ENCODE measurements at places on chromosomes 5 and 9.

DNA sequence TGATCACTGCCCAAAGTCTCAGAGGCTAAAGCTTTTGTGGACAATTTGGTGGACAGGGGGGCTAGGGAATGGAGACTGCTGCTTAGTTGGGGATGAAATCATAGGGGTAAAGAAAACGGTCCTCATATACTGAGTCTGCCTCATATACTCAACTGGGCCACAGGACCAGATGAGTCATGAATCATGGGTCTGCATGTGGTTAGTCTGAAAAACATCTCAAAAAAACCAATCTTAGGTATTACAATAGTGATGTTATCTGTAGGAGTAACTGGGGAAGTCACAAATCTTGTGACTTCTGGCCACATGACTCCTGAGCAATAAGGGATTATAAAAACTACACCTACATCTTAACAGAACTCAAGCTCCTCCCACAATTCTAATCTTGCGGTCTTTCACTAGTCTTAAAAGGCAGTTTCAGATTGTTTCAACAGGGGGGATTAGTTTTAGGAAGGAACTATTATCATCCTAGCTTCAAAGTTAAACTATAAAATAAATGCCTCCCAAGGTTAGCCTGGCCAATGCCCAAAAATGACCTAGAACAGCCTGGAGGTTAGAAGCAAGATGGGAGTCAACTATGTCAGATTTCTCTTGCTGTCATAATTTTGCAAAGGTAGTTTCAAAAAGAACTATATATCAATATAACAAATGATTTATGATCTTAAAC is 17.5 kb downstream of the TMEM161B start:
- no peak for DNase-seq

- no peak for DNase-seq
Observed at GRCh38 chr9:122113574-122113973, 20.5 kb upstream of the TTLL11 start.

DNA sequence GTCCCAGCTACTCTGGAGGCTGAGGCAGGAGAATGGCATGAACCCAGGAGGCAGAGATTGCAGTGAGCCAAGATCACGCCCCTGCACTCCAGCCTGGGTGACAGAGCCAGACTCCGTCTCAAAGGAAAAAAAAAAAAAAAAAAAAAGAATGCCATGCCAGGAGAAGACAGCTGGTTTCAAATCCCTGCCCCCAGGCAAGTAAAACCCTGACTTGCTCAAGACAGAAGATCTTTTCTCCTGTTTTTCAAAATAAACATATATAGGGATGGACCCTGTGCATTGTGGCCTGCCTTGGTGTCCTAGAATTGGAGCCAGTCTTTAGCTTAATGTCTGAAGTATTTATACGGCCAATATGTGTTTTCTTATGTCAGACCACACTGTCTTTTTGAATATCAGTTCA is 177.1 kb downstream of the NR3C1 start:
- no peak for DNase-seq

- DNase-seq, result no peak
Observed at GRCh38 chr5:160649304-160649703, 202.7 kb downstream of the ATP10B start.

- DNase-seq, result no peak
Observed at GRCh38 chr5:14479143-14479696, 102.4 kb upstream of the OTULINL start.

DNA sequence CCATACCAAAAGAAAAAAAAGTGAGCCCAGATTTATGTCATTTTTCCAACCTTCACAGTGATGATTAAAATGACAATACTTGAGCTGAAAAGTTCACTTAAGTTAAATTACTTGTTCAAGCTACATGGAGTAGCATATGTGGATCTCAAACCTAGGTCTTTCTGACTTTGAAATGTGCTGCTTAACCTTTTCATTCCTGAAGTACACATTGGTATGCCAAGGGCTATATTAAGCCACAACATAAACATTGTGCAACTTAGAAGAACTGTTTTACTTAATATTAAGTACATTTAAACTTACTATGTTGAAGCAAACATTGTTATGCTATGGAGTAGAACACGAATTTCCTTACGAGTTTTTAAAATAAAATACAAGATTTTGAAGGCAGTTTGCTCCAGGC is 105.0 kb downstream of the GIN1 start:
- no peak for DNase-seq
